ENCODE measurements at places on chromosomes 4 and X.
A peak's percentile ranks its signal among the peaks of the same experiment; 100 is the strongest.

DNA sequence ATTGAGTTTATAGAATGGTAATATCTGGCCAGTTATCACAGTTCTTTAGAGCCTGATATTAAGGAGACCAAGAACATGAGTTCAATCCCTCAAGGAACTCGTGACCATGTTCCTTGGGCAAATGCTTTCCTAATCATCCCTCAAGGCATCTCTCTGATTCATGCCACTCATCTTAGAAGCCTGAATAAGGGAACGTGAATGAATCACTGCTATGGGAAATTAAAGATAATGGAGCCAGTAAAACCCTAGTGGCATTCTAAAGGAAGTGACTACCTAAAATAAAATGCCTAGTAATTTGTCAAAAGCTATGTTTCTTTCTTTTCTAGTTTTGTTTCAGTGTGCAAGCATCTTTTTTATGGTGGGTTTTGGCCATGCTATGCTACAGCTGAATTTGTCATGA is 1161.3 kb downstream of the C4orf33 start:
- DNase-seq: no peak

- DNase-seq: peak; percentile 45
These were observed 47.8 kb upstream of the HSD17B10 start for GRCh38 chrX:53481816-53482465.

GRCh38 chr4:89434364-89434988 is 126.9 kb upstream of the GPRIN3 start:
- no peak for DNase-seq

DNA sequence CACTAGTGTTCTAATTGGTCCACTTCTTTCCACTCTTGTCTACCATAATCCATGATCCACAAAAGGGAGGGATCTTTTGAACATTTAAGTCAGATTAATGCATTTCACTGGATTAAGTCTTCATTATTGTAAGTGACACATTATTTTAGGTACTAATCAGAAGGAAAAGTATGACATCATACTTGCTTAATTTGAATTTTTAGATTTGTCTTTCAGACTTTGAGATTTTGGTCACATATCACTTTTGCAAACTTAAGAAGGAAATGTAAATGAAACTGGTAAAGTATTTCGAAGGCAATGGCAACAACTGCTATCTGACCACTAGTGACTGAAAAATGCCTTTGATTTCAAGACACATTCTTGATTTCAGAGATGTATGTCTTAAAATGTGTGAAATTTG is 5.2 kb downstream of the MMRN1 start:
- DNase-seq: no peak

- no peak for DNase-seq
These were observed 294.8 kb upstream of the DKK2 start for GRCh38 chr4:107330916-107331315.

- DNase-seq: no peak
These were observed 195.4 kb downstream of the NWD2 start for GRCh38 chr4:37439809-37440474.

GRCh38 chr4:11732155-11732554 is 303.5 kb upstream of the HS3ST1 start:
- no peak for DNase-seq

GRCh38 chr4:170325599-170325998 is 235.8 kb upstream of the AADAT start:
- DNase-seq: no peak

GRCh38 chr4:130479020-130479419 is 1383.1 kb downstream of the C4orf33 start:
- DNase-seq: no peak

- DNase-seq: no peak
These were observed 726.2 kb downstream of the RPA4 start for GRCh38 chrX:97609938-97610337.

GRCh38 chrX:45428831-45429230 is 228.2 kb upstream of the DIPK2B start:
- no peak for DNase-seq

- DNase-seq: no peak
These were observed 35.9 kb upstream of the CXCL8 start for GRCh38 chr4:73704314-73705055.

- no peak for DNase-seq
These were observed 61.1 kb upstream of the RPL34 start for GRCh38 chr4:108559068-108559793.

DNA sequence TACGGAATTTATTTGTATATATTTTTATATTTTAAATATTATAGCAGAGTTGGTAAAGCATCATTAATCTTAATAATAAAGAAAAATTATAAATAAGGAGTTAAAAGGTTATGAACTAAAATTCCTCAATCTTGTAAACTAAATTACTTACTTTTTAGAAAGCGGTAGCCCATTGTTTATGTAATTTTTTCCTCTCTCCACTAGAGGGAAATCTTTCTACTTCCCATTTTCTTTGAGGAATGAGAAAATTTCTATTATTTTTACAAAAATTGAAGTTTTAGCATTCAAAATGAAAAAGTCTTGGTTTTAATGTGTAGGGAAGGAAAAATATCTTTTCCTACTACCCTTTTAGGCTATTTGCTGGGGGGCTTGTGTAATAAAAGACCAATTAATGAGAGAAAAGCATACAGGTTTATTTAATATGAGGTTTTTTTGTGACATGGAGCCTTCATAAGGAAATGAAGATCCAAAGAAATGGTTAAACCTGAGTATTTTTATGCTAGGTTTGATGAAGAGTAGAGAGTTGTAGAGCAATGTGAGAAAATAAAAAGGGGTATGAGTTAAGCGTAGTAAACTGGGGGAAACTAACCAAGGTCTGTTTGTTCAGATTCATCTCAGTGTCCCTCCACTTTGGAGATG is 68.7 kb upstream of the ADAD1 start:
- no peak for DNase-seq

DNA sequence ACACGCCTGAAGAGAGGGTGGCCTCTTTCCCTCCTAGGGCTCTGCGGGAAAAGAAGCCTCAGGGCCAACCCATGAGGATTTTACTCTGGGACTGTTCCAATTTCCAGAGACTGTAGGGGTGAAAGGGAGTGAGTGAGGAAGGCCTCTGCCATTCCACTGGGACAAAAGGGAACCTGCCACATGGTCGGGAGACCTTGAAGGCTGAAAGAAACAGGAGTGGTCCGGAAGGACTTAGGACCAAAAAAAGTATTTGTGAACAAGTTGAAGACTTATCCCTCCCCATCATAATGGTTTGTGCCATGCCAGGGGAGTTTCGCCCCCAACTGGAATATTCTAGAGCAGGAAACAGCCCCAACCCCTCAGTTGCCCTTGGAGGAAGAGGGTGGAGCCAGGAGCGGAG is at the start of gene TEX13B:
Gene TEX13B, minus strand, starts transcription at position 15 of the 400 bp plus-strand sequence. CDS start 243 bp downstream, outside the sequence.
- no peak for DNase-seq

DNA sequence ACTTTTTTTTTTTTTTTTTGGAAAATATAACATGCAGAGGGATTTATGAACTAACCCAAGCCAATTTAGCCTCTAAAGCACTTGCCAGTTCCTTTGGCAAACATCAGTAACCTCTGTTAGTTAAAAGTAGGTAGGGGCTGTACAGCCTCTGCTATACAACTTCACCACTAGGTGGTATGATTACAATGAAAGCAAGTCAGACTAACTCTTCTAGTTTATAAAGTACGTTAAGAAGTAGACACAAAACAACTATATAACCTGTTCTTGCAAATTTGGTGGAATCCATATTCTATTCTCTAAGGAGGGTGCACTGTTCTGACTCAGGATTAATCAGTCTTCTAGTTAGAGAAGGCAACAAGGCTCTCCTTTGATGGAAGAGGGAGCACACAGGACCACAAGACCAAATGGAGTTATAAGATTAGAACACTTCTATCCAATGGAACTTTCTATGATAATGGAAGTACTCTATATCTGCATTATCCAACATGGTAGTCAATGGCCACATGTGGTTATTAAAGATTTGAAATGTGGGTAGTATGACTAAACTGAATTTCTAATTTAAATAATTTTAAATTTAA is 12.8 kb downstream of the AIMP1 start:
- DNase-seq: no peak

DNA sequence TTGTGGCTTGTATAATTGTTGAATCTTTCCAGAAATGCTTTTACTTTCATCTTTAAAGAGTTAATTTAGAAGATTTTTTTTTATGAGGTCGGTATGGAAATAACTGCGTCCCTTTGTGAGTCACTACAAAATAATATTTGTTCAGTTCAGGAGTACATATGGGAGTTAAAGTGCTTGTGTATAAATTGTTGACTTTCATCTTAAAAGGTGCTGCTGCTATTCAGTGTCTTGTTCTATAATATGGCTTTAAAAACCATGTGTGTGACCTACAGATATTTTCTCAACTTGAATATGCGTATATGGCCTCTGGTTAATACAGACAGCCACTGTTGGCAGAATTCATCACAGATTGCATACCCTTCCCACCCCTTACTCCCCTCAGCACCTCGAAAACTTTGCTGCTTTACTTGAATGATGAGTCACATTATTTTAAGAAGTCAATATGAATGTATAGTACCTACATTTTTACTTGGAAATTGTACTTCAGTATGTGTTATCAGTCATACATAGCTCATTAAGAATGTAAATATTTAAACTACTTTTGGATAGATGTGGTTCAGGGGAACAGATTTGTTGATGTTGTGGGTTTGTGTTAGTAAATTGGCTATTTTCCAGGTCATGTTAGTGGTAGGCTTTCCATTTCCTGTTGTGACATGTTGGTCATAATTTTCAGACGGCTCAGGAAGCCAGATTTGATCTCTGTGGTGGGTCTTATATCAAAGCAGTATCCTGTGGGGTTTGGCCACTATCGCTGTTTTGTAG is 1.5 kb downstream of the CLCN3 start:
- DNase-seq: no peak

DNA sequence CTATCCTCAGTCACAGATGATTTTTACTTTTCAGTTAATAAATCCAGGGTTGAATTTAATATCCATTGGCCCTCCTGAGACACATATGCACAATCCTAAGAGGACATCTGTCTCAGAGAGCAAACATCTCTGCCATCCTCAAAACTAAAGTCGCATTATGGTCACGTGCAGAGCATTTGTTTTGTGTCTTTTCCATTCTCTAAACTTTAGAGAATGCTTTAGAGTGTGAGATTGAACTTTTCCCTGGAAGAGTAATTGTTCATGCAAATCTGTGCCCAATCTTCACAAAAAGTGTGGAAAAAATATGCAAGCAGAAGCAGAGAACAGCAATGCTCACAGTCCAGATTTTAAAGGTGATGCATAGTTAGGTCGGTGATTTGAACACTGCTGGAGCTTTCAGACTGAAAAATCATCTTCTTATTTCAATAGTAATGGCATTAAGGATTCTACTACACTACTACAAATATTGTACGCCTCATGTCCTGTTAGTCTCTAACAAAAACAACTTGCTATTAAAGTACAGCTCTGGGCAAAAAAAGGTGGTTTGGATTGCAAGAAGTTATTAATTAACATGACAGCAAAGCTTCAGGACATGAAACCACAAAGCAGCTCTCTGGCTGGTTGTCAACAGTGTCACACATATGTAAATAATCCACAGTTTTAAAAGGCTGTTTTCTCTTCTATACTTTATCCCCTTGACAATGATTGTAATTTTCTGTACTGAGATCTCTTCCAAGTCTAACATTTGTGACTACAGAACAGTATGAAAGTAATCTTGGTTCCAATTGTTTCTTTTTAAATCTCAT is 19.9 kb downstream of the DCHS2 start:
- no peak for DNase-seq

GRCh38 chr4:98641906-98642668 is 16.3 kb downstream of the TSPAN5 start:
- no peak for DNase-seq

GRCh38 chr4:57974821-57975220 is 864.6 kb upstream of the IGFBP7 start:
- no peak for DNase-seq

- no peak for DNase-seq
These were observed 78.8 kb downstream of the COQ2 start for GRCh38 chr4:83205760-83206159.

DNA sequence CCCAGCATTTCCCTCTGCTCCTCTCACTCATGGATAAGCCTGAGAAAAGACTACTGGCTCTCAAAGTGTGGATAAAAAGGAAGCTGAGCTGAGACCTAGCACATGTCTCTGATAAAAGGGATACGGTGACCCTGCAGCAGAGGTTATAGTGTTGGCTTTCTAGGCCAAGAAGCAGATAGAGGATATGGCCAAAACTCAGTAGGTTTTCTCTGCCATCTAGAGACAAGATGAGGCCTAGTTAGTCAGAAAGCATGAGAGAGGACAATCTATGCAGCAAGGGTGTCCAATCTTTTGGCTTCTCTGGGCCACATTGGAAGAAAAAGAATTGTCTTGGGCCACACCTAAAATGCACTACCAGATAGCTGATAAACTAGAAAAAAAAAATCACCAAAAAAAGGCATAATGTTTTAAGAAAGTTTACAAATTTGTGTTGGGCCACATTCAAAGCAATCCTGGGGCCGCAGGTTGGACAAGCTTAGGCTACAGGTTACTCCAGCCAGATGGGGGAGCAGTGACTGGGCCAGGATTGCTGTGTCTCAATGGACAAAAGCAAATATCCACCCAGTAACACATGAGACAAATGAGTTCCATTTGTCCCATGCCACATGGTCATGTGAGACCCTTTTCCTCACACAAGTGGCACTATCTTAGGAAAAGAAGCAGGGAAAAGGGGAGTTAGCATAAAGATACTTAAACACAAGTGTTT is 411.4 kb downstream of the INPP4B start:
- no peak for DNase-seq

GRCh38 chr4:21209860-21210259 is 509.6 kb downstream of the PACRGL start:
- DNase-seq: no peak

GRCh38 chr4:7500404-7500803 is 65.7 kb upstream of the PSAPL1 start:
- no peak for DNase-seq

DNA sequence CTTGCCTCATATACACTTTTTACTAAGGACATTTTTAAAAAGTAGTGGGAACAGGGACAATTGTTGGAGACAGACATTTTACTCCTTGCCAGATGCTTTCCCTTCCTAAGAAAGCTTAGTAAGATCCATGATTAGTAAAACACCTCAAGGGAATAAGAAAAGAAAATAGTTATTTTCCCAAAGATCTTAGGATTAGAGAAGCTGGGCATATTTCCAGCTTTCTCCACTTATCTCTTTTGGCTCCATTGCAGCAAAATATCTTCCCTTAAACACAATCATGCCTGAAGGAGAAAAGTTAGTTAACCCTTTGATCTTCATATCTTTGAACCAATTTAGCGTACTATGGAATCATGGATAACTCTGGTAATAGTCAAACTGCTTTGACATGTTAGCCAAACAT is 257.9 kb downstream of the PCDH18 start:
- no peak for DNase-seq

All from mesothelial cell of epicardium (in vitro differentiated cells).